ENCODE measurements at places on chromosomes 6 and 20. TPM values are rescaled to one million over a fixed set of nuclear protein-coding genes. Genes with fewer than 3 reads are reported as not detected.

DNA sequence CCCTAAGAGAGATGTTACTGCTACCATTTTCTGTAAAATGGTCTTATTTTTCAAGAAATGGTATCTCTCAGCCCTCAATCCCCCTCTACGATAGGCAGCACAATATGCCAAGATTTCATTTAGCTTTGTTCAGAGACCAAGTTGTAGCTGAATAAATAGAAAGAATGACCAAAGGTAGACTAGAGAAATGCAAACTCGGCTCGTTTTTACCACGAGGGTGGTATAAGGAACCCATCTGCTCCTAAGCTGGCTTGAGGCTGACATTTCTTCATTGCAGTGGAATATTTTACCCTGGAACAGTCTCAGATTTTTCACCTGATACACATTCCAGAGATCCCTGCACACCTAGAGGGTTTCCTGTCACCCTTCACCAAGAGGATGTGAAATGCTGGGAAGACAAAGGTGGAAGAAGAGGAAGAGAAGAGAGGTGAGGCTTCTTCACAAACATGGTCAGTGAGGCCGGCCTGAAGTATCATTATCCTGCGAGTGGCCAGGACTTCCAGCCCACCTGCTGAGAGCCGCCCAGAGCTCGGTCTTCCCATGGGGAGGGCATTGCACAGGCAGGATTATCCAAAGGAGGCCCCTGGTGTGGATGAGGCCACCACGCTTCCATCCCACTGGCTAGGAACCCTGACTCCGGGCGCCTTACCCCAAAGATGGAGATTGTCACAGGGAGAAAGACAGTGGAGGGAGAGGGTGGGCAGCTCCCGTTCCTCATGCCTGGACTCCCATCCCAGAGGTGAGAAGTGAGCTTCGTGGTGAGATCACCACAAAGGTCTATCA is 57.1 kb upstream of the AFDN start:
- DNase-seq: no peak

GRCh38 chr6:33521489-33522091 is 58.5 kb downstream of the BAK1 start:
- peak; percentile 63 for DNase-seq

DNA sequence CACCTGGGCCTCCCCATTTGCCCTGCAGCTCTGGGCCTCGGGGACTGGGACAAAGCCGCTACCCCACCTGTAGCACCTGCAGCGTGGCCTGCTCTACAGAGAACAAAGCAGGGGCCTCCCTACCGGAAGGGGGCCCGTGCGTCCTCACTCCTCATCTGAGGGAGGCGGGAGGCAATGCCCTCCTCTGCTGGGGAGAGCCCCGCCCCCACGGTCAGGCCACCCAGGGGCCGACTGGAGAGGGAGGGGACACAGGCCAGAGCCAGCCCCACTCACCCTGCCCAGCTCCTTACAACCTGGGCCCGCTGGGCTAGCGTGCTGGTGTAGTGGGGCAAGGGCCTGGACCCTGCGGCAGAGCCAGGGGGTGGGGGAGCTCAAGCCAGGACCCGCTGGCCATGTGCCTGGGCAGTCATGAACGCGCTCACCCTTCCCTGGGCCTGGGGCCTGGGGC is 8.0 kb downstream of the LAMA5 start:
- no peak for DNase-seq

Gene NR2E1
- 0.08 TPM for total RNA-seq

- DNase-seq: no peak
Measured at GRCh38 chr6:70956451-70957283, at the start of gene B3GAT2. B3GAT2 (minus strand) TSS chr6:70957060; CDS start chr6:70956429, 631 bp downstream.

All from cardiac septum (tissue), 1 donor.